Activated CD4-positive, alpha-beta memory T cell treated with anti-CD3 and anti-CD28 coated beads for 36 hours (primary cell): ENCODE measurements at places on chromosomes 4 and X.
A peak's percentile ranks its signal among the peaks of the same experiment; 100 is the strongest.

GRCh38 chrX:55167124-55167803, 52.9 kb upstream of the PAGE5 start:
- no peak for DNase-seq

DNA sequence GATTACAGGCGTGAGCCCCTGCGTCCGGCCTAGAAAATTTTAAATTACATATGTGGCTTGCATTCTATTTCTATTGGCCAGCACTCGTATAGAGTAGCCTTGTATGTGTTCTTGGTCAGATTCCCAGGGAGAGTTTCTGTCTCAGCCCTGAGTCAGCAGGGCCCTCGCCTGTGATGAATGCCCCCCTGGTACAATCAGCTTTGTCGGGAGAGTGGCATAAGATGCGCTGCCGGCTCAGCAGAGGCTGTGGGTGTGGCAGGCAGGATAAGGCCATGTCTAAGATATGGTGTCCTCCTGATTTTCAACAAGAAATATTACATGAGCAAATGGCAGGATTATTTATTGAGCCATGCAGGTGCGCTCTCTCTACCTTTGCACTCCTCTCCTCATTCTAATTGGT, 1.6 kb upstream of the REELD1 start:
- DNase-seq, result no peak

DNA sequence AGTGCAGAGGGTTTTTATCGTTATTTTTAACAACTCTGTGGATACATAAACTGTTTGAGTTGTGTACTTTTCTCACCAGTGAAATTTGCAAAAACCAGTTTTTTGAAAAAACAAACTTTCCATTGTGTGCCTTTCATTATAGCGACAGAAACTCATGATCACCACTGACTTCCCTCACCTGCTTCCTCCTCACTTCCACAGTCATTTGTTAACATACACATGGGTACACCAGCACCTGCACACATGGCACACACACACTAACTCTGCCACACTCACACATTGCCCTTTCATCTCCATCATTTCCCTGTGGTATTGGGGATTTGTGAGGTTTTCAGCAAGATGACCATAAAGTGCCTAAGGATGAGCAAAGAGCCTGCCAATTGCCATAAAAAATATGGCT, 20.6 kb downstream of the CLDN22 start:
- no peak for DNase-seq

- DNase-seq, result peak; percentile 57
Observed at GRCh38 chr4:4995103-4995907, 24.0 kb downstream of the CYTL1 start.

DNA sequence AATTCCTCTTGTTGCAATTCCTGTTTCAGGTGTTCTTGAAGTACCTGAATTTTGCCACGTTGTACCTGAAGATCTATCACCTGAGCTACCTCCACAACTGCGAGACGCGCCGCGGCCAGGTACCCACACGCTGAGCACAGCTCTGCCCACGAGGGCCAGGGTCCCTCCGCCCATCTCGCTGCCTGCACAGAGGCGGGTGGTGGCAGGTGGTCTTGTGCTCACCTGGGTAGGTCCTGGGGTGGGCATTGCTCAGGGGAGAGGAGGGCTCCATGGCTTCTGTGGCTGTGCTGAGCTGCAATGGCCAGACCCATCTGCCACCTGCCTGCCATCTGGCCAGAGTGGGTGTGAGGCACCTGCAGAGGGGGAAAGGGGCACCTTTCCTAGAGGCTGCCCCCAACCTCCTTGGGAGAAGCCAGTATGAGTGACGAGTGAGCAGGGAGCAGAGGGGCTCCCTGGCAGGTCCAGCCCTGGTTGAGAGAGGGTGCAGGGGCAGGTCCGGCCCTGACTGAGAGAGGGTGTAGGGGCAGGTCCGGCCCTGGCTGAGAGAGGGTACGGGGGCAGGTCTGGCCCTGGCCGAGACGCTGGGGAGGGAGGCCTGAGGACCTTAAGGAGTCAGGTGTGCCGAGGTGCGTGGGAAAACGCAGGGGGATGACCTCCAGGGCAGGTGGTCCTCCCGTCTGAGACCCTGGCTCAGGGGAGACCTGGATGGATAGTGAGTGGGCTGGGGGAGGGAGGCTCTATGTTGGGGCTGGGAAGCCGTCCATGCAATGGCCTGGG, 10.7 kb downstream of the PDE6B start:
- DNase-seq, result no peak

DNA sequence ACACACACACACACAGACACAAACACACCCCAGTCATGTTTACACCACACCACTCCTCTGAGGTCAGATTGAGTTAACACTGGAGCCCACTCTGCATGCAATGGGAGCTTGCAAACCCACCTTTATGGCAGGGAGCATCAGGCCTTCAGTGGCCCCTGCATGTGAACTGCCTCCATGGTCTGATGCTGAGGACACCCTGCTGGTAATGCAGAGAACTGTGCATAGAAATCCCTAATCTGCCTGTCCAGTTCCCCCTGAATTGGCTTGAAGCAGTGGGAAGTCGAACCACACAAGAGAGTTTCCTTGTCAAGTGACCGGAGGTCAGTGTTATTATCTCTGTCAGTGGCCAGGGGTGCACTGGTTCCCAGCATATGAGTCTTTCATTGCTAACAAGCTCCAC, 59.8 kb downstream of the ANOS1 start:
- no peak for DNase-seq

DNA sequence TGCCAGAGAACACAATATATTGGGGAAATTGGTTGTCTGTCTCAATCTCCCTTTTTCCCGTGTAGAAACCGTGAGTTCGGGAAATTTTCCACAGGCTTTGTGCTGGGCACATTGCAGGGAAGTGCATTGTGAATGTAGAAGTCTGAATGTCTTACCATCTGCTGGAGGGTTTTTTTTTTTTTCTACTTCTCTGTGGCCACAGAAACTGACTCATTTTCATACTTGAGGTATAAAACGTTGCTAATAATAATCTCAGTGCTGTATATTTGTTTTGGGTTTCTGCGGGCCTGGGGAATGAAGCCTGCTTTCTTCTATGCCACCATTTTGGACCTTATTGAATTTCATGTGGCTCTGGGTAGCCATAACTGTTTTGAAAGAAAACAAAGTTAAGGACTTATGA, 1001.2 kb downstream of the STIM2 start:
- no peak for DNase-seq

DNA sequence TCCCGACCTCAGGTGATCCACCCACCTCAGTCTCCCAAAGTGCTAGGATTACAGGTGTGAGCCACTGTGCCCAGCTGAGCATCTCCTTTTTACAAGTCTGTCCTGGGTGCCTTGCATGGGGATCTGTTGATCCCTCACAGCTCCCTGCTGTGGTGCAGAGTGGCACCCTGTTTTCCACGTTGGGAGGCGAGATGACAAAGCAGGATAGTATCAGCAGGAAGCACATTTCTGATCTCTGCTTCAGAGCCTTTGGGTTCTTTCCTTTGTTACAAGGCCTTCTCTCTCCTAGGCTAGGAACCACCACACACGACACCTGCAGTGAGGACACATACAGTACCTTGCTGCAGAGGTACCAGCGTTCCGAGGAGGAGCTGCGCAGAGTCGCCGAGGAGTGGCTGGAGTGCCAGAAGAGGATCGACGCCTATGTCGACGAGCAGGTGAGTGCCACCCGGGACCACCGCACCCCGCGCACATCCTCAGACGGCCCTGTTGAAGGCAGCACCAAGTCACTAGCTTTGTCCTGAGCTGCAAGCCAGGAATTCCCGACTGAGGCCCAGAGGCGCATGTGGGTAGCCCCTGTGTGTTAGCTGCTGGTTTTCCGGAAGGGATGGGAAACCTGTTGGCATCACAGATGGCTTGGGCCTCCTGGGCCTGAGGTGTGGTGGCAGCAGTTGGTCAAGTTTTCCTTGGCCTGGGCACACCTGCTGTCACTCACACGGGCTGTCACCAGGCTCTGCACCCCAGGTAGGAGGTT, 109.6 kb downstream of the TNIP2 start:
- peak; percentile 5 for DNase-seq

- DNase-seq, result no peak
Observed at GRCh38 chrX:105098812-105099211, 121.7 kb downstream of the TEX13A start.

DNA sequence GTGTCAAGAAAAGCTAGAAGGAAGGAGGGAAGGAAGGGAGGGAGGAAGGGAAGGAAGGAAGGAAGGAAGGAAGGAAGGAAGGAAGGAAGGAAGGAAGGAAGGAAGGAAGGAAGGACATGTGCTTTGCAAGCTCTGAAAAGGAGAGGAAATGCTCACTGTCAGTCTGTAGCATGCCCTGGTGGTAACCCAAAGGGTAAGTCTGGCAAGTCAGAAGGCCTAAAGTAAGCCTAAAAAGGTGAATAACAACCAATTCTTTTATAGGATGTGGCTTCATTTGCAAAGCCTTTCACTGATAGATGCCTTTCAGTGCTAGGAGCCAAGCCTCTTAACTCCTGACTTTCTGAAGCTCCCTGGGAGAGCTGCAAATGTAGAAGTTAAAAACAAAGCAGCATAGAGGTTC, 542.6 kb downstream of the CFAP47 start:
- no peak for DNase-seq
